GM06990 (cell line): ENCODE measurements at places on chromosomes 3 and 15.

GRCh38 chr15:40754574-40754882 lies 526 bp downstream of the RMDN3 start:
- no peak for DNase-seq

- no peak for DNase-seq
These were observed 3.7 kb downstream of the TLR9 start for GRCh38 chr3:52221563-52222318.

GRCh38 chr3:157104521-157104920 lies 55.4 kb downstream of the CCNL1 start:
- DNase-seq = no peak

- DNase-seq = no peak
These were observed 72.5 kb upstream of the ACAN start for GRCh38 chr15:88730751-88731150.

DNA sequence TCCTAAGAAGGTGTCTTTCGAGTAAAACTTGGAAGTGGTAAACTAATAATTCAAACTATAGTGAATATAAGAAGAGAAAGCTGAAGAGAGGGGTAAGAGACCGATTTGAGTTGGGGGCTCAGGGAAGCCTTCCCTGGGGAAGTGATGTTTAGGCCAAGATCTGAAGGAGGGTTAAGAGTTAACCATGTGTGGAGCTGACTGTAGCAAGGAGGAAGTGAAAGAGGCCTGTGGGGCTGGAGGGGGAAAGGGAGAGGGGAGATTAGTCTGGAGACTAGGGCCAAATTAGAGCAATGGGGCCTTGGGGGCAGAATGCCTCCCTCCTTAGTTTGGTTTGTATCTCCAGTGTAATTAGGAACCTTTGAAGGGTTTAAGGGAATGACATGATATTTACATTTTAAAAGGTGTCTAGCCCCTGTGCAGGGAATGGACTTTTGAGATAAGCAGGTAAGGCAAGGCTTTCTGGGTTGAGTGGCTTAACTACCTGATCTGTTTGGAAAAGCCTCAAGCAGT lies 2.2 kb downstream of the ZNF592 start:
- peak; percentile 32 for DNase-seq

DNA sequence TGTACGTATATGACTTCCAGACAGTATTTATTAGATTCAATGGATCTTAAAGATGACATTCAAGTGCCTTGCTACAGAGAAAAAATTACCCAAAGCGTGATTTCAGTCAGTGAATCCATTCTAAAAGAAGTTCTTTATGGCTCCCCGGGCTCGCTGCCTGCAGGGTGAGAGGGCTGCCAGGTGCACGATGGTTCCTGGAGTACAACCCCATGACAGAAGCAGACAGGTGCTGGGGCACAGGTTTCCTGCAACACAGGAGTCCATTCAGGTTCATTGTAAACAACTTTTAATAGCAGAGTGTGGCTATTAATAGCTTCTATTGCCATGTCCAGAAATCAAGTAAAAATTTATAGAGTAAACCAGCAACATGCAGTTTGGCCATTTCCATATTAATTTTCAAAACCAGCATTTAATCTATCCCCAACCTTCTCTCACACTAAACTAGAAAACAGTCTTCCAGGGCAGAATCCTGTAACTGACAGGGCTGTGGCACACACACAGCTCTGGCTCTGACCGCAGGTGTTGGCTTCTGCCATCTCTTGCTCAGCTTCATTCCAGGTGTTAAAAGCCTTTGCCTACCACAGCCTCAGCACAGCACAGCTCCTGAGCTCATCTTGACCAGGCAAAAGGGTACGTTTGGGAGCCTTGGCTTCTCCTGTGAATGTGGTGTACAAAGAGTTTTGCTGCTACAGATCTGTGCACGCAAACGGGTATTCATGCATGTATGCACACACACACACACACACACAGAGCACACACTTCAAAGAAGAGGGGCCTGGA lies 185.9 kb downstream of the MEX3B start:
- DNase-seq = no peak

DNA sequence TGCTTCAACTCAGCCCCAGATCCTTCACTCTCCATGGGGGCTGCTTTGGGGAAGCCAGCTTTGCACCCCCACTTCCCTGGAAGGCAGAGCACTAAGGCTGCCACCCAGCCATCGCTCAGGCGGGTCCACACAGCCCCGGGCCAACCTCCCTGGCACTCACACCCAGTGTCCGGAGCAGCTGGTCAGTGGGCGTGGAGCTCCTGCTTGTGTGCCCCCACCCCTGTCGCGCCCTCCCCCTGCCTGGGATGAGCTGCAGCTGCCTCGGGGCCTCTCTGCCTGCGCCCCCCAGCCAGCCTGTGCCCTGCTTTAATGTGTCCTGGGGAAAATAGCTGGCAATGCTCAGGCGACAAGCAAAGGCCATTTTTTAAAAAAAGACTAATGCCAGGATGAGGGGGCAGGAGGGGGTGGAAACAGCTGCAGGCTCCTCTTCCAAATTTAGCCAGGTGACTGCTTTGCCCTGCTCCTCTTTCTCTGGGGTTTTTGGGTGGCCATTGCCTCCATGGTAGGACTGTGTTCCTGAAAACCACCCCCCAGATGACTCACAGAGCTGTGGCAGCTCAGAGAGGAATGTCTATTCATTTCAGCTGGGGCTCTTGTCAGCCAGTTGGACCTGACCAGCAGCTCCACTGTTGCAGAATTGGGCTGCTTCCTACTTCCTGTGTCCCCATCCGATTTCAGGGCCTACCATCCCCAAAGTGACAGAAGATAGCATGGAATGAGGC lies 65.0 kb downstream of the CEMIP start:
- no peak for DNase-seq

GRCh38 chr3:32835049-32835371 lies 17.2 kb downstream of the TRIM71 start:
- DNase-seq = no peak

DNA sequence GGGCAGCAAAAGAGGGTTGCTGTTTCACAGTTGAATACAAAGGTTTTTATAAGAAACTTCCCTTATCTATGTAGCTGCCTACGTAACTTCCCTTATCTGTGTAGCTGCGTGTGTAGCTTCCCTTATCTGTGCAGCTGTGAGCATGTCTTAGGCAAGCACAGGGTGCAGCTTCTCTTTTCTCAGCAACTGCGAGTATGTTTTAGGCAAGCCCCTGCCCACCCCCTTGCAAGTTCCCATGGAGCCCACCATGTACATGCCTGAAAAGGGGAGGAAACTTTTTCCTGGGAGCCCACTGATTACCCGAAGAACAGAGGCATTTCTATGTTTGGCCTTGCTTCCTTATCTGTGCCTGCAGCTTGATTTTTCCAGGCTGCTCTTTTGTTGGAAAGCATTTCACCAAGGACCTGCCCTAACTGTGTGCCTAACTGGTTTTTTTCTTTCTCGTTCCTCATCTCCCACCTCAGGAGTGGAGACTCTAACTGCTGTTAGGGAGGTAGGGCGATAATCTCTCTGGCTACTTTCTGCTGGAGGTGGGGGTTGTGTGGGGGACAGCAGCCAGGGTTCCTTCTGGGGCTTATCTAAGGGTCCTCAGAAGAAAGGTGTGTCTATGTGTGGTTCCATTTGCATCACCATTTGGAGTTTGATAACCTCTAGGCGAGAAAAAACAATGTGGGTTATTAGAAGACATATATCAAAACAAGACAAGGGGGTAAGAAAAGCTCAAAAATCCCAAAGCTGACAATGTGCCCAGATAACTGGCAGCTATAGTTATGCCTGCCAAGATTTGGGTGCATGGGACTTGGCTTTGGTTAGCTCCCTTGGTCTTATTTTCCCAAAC lies 26.0 kb downstream of the SORD start:
- peak; percentile 39 for DNase-seq

GRCh38 chr3:187870360-187871203 lies 125.3 kb upstream of the BCL6 start:
- peak; percentile 27 for DNase-seq

- DNase-seq = no peak
These were observed 124.6 kb downstream of the TMEM108 start for GRCh38 chr3:133162670-133163305.

- DNase-seq = no peak
These were observed 29.5 kb upstream of the ETV5 start for GRCh38 chr3:186138272-186138981.

DNA sequence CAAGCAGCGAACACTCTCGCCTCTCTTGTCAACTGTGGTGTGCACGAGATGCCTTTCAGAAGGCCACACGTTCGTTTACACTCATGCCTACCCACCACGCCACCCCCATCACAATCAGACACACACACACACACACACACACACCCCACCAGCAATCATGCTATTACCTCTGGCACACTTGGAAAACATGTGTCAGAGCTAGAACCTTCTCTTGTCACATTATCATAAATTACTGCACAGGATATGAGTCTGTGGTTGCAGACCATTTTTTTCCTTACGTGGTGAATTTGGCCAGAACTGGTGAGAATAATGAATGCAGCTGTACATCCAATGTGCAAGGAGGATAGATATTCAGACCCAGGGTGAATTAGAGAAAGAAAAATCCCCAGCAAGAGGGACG lies 52.4 kb downstream of the TRIM69 start:
- no peak for DNase-seq

DNA sequence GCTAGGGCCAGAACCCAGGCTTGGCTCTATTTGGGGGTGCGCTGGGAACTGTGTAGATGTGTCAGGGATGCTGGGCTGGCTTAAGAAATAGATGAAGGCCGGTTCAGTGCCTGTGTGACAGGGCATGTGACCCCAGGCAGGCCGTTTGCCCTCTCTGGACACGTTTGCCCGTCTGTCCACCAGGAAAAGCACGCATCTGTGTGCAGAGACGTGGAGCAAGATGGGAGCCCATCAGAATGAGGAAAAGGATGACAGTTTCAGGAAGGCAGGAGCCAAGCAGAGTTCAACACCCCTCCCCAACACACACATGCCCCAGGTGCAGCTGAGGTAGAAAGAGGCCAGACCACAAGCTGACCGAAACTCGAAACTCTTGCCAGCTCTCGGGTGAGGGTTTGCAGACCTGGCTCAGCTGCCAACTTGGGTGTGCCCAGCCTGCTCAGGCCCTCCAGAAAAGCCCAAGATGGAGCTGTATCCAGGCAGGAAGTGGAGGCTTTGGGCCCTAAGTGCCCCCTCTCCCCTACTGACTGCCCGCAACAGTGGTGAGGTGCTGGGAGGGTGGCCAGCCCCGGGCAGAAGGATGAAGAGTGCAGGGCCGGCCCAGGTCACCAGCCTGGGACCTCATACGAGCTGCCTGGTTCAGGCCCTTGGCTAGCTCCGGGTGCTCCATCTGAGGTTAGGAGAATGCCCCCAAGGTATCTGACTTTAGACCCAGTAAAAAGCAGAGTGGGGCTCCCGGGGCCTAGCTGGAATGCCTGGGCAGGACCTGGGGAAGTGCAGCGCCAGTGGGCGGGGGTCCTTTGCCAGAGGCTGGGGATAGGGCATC lies 10.2 kb upstream of the MESP1 start:
- no peak for DNase-seq

- no peak for DNase-seq
These were observed 30.8 kb downstream of the IFT57 start for GRCh38 chr3:108191394-108191793.

DNA sequence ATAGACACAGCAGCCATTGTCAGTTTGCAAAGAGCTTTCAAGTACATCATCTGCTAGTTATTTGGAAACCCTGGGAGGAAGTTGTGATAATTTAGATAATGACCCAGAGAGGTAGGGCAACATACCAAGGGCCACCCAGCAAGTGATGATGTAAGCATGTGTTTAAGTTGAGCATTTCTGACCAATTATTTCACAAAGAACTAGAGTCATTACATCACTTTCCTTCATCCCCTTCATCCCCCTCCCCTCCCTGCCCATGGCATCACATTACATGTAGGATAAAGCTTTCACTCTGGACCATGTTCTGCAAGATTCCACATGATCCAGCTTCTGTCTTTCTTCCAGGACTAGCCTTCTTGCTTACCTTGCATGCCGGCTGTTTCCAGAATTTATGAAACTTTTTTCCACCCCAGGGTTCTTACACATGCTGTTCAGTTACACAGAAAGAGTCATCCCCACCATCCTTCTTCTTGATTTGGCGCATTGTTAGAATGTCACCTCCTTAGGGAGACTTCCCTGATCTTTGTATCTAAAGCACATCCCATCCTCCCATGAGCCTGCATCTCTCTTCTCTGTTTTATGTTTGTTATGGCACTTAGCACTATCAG lies 71.3 kb downstream of the PTPRG start:
- no peak for DNase-seq

DNA sequence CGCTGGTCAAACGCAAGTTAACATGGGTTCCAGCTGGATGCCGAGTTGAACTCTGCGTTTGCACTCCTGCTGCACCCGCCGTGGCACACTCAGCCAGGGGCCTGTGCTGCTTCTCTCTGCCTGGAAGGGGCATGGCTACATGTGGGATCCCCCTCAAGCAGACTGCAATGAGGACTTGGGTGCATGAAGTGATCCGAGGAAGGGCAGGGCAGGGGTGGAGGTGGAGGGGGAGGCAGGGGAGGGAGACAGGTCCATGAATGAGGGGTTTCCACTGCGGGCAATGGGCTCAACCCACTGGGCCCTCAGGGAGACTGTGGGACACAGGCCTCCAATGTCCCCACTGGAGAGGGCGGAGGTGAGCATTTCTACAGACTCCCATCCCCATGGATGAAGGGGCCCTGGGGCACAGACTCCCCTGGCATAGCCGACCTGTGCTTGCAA lies 141.6 kb upstream of the MEF2A start:
- DNase-seq = no peak

DNA sequence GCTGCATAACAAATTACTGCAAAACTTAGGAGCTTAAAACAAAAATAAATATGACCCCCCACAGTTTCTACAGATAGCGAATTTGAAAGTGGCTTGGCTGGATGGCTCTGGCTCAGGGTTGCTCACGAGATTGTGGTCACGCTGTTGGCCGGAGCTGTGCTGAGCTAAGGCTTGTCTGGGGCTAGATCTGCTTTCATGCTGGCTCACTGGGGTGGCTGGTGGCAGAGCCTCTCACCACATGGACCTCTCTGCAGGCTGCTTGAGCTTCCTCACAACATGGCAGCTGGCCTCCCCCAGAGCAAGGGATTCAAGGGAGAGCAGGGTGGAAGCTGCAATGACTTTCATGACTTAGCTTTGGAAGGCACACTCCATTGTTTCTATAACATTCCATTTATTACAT lies 354.1 kb downstream of the SHQ1 start:
- DNase-seq = no peak

GRCh38 chr15:99507016-99507503 lies 58.7 kb upstream of the MEF2A start:
- no peak for DNase-seq

- DNase-seq = no peak
These were observed 10.6 kb downstream of the XXYLT1 start for GRCh38 chr3:195260280-195260905.

- DNase-seq = no peak
These were observed 258.8 kb upstream of the SATB1 start for GRCh38 chr3:18683900-18684299.
